CD4-positive, alpha-beta T cell treated with Interleukin-17A for 4 hours (primary cell): ENCODE measurements at places on chromosomes 12 and 14.

DNA sequence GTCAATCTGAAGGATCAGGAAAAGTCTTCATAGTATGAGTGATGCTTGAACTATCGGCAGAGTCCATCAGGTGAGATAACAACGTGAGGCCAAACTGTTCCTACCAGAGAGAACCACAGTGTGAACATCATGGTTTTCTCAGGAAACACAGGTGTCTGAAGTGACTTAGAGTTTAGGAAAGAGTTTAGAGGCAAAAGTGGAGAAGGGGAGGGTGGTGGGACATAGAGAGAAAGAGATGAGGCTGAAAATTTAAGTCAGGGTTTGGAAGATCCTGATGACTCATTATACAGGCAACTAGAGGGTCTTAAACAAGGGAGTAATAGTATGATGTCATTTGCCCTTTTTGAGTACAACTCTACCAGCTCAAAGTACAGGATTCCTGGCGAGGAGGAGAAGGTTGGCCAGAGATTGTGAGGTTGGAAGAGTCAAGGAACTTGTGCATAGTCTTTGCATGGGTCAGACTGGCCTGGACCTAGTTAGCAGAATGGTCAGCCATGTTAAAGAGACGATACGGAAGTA, 16.0 kb downstream of the CPNE8 start:
- DNase-seq: no peak

DNA sequence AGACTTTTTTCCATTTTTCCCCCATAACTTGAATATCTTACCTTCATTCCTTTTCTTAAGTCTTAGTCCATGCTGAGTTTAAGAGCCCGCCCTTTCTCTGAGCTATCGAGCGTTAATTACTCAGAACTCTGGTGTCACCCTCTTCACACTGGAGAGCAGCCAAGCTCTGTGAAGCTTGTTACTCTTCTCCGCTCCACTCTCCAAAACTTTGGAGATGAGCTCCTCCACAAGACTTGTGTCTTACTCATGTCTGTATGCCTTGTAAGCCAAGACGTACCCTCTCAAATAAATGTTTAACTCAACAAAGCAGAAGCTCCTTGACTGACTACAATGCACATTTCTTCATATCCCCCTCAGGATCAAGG, 54.7 kb downstream of the DICER1 start:
- DNase-seq: no peak

DNA sequence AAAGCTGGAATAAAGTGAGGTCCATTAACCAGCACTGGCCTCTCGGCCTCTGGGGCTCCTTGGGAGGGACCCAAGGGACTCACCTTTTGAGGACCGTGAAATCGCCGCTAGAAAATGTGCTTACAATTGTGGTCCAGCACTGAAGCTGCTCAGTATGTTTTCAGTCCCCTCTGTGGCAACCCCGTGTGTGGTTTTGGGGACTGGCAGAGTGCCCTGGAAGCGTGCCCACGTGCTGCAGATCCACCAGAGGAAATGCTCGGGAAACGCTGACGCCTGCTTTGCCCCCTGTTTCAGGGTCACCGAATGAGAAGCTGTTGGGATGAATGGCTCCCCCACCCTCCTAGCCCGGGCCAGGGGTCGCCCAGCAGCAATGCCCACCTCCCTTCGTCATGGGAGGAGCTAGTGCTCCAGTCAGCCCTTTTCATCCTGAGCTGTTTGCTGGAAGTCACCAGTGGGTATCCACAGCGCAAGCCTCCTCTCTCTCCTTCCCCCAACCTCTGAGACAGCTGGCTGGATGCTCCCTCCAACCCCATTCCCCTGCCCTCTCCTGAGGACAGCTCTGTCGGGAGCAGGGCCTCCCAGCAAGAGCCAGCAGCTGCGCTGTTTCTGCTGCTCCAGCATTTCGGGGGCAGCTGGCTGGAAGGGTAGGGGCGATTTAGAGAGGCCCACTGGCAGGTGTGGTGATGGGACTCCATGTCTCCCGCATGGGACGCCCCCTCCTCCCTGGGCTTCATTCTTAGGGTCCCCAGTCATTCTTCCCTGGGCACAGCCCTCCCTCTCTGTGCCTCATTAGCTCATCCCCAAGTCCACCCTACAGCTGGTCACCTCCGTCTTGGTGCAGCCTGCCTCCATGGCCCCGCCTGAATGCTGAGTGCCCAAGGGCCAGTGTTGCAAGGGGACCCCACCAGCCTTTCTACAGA, 33.2 kb upstream of the PPP1R13B start:
- peak; percentile 63 for DNase-seq

GRCh38 chr14:24693353-24693737, 59.4 kb upstream of the GZMB start:
- DNase-seq: no peak

DNA sequence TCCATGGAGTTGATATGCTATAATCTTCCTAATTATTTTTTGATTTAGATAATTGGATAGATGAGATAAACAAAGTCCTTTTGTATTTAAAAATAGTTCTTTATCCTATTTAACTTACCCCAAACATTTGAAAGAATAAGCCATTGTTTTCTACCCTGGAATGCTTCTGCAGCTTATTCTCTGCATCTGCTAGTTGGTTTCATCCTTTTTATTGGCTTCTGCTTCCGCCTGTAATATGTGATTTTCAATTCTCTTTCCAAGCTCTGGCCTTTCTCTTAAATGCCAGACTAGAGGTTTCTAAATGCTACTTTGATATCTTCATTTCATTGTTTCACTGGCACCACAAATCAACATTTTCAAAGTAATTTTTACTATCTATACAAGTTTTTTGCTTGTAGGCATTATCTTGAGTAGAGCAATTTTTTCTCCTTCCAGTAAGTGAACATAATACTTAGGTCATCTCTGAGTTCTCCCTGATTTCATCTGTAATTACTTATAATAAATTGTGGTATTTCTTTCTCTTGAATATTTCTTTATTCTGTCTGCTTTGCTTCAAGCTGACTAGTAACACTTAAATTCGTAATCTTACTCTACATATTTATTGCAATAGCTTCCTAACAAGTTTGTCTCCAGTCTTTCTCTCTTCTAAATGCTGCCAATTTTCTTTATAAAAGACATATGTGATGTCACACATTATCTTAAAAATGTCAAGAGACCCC, 958.4 kb downstream of the SLC6A15 start:
- DNase-seq: no peak

DNA sequence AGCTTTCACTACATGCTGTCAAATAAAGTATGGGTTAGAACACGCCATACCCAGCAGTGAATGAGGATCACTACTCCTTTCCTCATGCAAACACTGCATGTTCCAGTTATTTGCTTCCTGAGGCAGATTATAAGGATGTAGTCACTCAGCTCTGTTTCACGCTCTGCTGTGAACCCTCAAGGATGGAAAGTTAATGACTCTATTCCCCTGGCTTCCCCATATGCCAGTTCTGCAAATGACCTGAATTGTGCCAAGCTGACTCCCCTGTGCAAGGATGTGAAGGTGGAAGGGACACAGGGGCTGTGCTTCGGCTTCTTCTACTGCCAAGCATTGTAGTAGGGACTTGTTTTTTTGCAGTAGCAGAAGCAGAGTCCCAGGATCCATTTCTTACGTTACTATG, 6.8 kb downstream of the IFI27L1 start:
- no peak for DNase-seq

DNA sequence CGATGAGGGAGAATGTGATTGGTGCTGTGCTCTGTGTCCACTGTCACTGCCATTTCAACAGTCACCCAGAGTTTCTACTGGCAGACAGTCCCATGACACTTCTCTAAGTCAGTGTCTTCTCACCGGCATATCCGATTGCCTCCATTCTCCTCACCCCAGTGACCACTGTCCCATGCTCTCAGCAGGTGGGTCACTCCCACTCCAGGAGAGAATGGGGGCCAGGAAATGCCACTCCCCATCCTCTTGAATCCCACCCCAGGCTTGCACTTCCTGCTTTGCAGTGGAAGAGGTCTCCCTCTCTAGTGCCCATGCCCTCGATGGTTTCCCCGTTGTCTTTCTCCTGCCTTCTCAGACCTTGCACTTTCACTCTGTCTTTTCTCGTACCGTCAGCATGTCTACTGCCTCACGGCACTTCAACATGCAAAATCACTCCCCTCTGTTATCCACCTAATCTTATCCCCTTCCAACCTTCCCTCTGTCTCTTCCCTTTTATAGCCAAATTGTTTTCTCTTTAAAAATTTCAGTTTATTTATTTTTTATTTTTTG, 2.2 kb upstream of the EP400 start:
- no peak for DNase-seq

GRCh38 chr12:92158796-92159439, 13.3 kb upstream of the BTG1 start:
- peak; percentile 13 for DNase-seq

DNA sequence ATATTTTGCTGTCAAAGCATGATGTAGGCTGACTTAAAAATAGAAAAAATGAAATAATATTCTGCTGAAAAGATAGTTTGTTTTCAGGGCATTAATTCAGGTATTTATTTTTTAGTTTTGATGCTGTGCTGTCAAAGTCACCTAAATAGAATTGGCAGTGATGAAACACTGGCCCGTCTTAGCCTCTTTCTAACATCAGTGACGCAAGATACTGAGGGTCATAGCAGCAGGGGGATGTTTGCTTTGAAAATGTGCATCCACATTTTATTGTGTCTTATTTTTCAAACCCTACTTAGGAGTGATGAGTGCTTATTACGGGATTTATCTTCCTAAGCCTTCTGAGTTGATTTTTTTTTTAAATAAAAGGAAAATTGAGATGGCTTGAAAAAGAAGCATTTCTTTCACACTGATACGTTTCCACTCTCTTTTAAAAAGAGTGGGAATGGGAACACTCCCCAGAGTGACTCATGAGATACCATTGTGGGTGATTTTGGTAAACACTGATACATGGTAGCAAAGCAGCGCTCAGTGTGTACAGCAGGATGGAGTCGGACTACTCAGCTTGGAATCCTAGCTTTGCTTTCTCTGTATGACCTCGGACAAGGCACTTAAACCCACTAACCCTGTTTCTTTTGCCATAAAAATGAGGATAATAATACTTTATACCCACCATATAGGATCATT, 290.8 kb downstream of the ERC1 start:
- no peak for DNase-seq

GRCh38 chr12:104747330-104747729, 210.8 kb downstream of the SLC41A2 start:
- no peak for DNase-seq

DNA sequence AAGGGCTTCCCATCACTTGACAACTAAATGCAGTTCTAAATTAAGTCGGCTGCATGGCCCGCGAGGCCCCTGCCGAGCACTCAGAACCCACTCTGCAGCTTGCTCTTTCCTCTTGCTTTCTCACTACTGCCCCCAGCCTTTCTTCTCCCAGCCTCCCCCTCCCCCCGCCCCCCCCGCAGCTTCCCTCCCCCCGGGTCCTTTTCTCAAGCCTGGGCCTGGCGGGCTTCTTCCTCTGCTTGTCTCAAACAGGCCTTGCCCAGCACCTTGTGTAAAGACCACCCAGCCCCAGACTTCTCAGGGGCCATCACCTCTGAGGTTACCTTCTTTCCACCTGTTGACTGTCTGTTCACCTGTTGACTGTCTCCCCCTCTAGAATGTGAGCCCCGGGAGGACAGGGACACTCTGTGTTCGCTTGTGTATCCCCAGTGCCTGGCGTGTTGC, 1.1 kb downstream of the CYP46A1 start:
- DNase-seq: no peak

DNA sequence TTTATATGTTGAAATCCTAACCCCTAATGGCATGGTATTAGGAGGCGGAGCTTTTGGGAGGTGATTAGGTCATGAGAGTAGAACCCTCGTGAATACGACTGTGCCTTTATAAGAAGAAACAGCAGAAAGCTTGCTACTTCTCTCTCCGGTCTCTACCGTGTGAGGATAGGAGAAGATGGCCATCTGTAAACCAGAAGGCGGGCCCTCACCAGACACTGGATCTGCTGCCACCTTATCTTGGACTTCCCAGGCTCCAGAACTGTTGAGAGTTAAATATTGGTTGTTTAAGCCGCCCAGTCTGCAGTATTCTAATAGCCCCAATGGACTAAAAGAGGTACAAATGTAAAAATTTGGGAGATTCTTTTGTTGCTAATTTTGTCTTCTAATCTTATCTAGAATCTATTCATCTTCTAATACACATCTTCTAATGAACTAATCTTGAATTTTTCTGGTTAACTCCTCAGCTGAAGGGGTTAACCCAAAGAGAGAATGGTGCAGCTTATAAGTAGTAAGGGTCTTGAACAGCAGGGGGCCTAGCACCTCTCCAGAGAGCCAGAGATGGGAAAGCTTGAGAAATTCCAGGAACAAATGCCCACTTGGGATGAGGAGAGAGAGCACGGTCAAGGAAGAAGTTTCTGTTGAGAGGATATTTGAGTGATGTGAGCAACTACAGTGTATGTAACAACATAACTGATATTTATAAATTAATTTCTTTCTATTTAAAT, 264.0 kb upstream of the GRIP1 start:
- DNase-seq: no peak

DNA sequence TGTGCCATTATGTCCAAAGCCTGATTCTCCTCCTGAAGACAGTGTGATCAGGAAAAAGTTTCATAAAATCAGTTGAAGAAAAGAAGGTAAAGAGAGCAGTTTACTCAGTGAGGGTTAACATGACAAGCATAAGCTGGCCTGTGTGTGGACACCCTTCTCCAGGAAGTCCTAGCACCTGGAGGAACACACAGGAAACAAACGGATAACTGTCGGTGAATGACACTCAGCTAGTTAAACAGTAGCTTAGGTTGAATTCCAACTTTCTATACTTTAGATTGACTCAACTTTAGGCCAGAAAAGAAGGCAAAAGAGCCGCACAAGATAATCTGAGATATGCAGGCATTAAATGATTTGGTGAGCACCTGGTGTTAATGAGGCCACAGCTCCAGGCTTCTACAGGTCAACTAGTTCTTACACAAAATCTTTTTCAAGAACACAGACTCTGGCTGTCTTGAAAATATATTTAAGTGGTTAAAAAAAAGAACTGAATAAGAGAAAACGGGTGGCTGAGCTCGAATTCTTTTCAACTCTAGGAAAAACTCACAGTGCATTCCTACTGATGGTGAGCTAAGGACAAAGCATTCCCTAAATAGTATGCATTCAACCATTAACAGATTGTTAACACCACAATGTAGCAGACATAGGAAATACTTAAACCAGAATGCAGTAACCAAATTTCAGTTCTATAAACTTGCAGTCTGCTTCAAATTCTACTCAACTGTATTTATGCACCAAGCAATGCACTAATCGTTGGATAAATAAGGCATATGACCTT, 56.9 kb upstream of the TSPAN8 start:
- no peak for DNase-seq

GRCh38 chr12:103529306-103529705, 33.5 kb upstream of the C12orf42 start:
- DNase-seq: no peak

DNA sequence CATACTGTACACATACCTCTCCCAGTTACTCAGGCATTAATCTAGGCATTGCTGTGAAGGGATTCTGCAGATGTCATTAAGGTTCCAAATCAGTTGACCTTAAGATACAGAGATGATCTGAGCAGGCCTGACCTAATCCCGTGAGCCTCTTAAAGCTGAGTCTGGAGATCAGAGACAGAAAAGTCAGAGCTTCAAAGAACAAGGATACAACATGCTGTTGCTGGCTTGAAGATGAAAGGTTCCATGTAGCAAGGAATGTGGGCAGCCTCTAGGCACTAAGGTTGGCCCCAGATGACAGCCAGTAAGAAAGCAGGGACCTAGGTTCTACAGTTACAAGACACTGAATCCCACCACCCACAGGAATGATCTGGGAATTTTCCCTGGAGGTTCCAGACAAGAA, 81.1 kb downstream of the MAP1LC3B2 start:
- no peak for DNase-seq

- no peak for DNase-seq
These were observed 993.2 kb downstream of the BCL11B start for GRCh38 chr14:98278800-98279199.
